Naive thymus-derived CD4-positive, alpha-beta T cell (primary cell): ENCODE measurements at places on chromosomes 12 and 14. TPM values are rescaled to one million over a fixed set of nuclear protein-coding genes. Genes with fewer than 3 reads are reported as not detected.
A peak's percentile ranks its signal among the peaks of the same experiment; 100 is the strongest.

GRCh38 chr12:132729541-132730320 is 19.1 kb downstream of the PGAM5 start:
- peaks cover 42% of the 10 kb centered on the region for H3K36me3 ChIP-seq
- H3K4me1 ChIP-seq = no peaks in the 10 kb centered on the region
- DNase-seq = no peak

DNA sequence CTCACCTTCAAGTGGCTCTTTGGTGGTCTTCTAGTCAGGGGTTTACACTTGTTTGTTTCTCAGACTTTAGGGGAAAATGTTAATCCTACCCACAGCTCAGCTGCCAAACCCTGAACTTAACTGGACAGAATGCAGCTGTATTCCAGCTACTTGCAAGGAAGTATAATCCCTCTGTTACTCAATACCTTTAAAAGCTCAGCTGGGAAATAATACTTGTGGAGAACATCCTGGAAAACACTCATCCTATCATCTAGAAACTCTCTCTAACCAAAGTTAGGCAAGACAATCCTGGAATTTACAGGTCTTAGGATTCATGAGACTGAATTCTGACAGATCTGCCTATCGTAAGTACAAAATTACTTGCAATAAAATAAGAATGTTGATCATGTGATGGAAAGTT is 404.1 kb downstream of the ADAMTS20 start:
- no peak for DNase-seq
- no peak overlapping the region for H3K27ac ChIP-seq
- H3K4me3 ChIP-seq = no peak overlapping the region
- no peaks in the 10 kb centered on the region for H3K27me3 ChIP-seq
- no peaks in the 10 kb centered on the region for H3K4me1 ChIP-seq

DNA sequence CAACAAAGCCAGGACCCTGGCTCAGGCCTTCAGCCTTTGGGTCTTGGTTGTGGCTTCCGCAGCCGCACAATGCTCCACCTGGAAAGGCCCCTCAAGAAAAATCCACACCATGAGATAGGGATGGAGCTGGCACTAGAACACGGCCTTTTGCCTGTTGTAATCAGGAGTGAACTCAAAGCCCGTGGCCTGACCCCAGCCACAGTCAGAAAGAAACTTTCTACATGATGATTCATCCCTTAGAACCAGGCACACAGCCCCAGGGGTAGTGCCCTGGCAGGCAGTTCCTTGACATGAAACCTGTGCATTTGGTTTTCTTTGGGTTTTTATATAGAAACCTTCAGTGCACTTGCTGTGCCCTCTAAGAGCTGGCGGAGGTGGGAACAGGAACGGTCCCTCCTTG is 5.1 kb downstream of the CLMN start:
- no peaks in the 10 kb centered on the region for H3K36me3 ChIP-seq
- H3K4me3 ChIP-seq = no peak overlapping the region
- H3K4me1 ChIP-seq = no peaks in the 10 kb centered on the region
- DNase-seq = no peak
- H3K27me3 ChIP-seq = peaks cover 4% of the 10 kb centered on the region

DNA sequence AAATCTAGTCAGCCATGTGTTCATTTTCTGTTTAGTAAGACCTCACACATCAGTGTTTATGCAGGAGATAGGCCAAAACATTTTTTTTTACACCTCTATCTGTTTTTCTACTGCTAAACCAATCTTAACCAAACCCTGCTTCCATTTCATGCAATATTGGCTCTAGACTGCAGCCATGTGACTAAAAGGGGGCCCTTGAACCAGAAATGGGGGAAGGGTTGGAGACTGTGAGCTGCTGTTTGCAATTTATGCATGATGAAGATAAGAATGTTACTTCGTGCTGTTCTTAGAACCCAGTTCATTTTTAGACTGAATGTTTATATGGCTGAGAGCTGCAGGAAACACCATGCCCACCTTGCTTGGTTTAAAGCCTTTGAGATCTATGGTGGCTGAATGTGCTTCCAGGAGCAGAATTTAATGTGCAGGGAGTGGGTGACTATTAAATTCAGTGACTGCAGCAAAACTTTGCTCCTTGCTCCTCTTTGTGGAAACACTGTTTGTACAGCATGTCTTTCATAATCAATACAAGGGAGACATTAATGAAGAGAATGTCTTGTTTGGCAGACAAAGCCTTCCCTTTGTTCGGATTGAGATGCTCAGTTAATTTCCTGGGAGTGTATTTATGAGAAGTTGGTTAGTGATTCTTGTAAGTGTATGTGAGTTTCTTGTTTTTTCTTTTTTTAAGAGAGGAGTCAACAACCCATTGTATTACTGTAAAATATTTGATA is 53.6 kb downstream of the CHST11 start:
- peaks cover 22% of the 10 kb centered on the region for H3K4me1 ChIP-seq
- no peaks in the 10 kb centered on the region for H3K36me3 ChIP-seq

The LALBA gene
- total RNA-seq = not detected

DNA sequence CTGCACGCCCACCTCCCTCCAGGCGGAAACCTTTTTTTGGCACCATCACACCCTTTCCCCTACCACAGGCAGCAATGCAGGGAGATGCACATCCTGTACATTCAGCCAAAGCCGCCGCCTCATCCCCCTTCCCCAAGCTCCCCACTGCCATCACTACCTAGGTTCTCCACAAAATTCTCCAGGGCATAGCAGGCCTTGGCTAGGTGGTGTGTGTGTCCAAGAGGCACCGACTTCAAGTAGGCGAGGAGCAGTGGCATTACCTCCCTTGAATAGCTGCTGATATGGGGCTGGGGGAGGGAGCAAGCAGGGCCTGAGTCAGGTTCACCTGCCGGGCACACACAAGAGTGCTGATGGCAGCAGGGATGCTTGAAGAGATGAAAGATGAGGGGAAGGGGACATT is 3.6 kb downstream of the IPO4 start:
- H3K36me3 ChIP-seq = peaks cover 10% of the 10 kb centered on the region
- H3K4me3 ChIP-seq = no peak overlapping the region
- no peak for DNase-seq
- peaks cover 15% of the 10 kb centered on the region for H3K4me1 ChIP-seq
- H3K27me3 ChIP-seq = no peaks in the 10 kb centered on the region
- H3K27ac ChIP-seq = no peak overlapping the region

DNA sequence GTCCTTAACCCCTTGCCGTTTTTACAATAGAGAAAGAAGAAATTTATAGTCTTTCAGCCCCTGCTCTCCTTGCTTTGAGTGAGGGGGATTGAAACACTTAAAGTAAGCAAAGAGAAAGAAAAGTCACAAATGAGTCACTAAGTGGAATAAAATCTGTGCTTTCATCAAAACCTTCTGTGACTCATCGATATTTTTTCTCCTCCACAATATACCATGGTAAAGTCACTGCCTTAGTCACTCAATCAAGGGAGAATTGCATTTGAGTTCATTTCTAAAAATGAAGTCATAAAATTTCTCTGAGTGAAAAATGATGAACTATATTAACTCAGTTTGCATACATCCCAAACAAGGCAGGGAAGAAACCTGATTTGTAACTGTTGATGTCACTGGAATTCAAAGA is 470.3 kb downstream of the FOXG1 start:
- no peaks in the 10 kb centered on the region for H3K4me1 ChIP-seq
- H3K4me3 ChIP-seq = no peak overlapping the region
- no peak overlapping the region for H3K27ac ChIP-seq
- no peak for DNase-seq

The ADAM20 gene
- total RNA-seq = 2.0 TPM

DNA sequence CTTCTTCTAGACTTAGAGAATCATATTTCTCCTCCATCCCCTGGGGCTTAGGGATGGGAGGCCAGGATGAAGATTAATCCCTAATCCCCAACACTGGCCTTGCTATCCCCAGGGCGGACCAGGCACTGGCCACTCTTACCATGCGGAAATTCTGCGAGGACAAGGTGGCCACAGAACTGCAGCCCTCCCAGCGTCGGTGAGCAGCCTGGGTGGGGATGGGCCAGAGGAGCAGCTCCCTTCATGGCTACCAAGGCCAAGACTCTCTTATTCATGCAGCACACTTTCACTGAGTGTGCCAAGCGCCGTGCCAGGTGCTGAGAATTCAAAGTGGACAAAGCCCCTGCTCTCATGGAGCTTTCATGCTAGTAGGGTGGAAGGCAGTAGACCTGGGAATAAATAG is 7.0 kb downstream of the TNS2 start:
- no peak overlapping the region for H3K4me3 ChIP-seq
- DNase-seq = no peak
- H3K4me1 ChIP-seq = peaks cover 9% of the 10 kb centered on the region
- H3K36me3 ChIP-seq = no peaks in the 10 kb centered on the region

DNA sequence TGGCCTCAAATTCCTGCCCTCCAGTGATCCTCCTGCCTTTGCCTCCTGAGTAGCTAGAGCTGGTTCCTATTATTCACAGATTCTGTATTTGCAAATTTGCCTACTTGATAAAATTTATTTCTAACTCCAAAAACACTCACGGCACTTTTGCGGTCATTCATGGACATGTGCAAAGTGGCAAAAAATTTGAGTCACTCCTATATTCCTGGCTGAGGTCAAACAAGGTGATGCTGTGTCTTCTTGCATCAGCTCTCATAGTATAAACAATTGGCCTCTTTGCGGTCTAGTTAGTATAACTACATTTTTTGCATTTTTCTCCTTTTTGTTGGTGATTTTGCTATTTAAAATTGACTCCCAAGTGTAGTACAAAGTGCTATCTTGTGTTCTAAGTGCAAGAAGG is 24.7 kb downstream of the ATF1 start:
- no peak overlapping the region for H3K27ac ChIP-seq
- no peaks in the 10 kb centered on the region for H3K27me3 ChIP-seq
- peaks cover 3% of the 10 kb centered on the region for H3K4me1 ChIP-seq
- no peak overlapping the region for H3K4me3 ChIP-seq
- peaks cover 21% of the 10 kb centered on the region for H3K36me3 ChIP-seq
- DNase-seq = no peak

The DTX3 gene
- 25.1 TPM for total RNA-seq

The NTS gene
- not detected for total RNA-seq

The ASPG gene
- 0.11 TPM for total RNA-seq

The PPP1R36 gene
- total RNA-seq = not detected

- DNase-seq = peak; percentile 39
- no peaks in the 10 kb centered on the region for H3K4me1 ChIP-seq
- H3K36me3 ChIP-seq = no peaks in the 10 kb centered on the region
- no peaks in the 10 kb centered on the region for H3K27me3 ChIP-seq
- no peak overlapping the region for H3K4me3 ChIP-seq
- no peak overlapping the region for H3K27ac ChIP-seq
Measured at GRCh38 chr12:69534389-69534822, 50.9 kb upstream of the CCT2 start.

The KRT72 gene
- total RNA-seq = 104 TPM

GRCh38 chr12:131383291-131383690 is 327.6 kb upstream of the SFSWAP start:
- H3K36me3 ChIP-seq = no peaks in the 10 kb centered on the region
- DNase-seq = no peak
- no peaks in the 10 kb centered on the region for H3K27me3 ChIP-seq
- no peaks in the 10 kb centered on the region for H3K4me1 ChIP-seq
